ENCODE measurements at places on chromosomes 6 and 20. TPM values are rescaled to one million over a fixed set of nuclear protein-coding genes. Genes with fewer than 3 reads are reported as not detected.

- DNase-seq: no peak
Measured at GRCh38 chr6:29861521-29862255, 34.1 kb downstream of the HLA-G start.

DNA sequence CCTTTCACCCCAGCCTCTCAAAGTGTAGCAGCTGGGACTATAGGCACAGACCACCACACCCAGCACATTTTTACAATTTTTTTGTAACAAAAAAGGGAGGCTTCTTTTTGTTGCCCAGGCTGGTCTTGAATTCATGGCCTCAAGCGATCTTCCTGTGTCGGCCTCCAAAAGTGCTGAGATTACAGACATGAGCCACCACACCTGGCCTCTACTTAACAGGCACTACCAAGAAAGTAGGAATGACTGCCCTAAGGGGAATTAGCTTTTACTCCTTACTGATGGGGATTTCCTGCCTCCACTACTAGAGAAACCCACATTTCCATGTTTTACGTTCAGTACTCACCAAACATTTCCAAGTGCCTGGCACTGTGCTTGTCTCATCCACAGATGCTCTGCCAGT is 109.6 kb downstream of the CARMIL1 start:
- no peak for DNase-seq

- no peak for DNase-seq
Measured at GRCh38 chr6:94269256-94269655, 849.9 kb upstream of the EPHA7 start.

DNA sequence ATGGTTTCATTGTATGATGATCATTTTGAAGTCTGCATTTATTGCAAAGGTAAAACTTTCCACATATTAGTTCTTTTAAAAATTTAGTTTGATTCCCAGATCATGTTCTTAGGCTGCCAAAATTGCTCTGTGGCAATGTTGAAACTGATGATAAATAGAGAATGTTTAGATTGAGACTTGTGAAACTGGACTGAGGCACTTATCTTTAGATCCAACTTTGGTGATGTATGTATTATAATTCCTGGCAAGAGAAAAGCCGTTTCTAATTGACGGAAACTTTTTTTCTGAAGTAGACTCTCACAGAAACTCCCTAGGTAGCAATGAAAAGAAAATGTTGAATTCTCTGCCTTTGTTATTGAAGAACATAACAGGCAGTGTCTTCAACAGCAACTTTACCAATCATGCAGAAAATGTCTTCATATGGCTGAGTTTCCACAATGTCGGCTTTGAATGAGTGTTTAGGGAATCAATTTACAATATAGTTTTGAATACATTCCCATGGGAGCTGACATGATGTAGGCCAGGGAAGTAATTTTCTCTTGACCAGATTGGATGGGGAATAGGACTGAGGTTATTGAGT is 456.2 kb downstream of the CD109 start:
- no peak for DNase-seq

Gene CNKSR3
- 11.1 TPM for total RNA-seq

- DNase-seq: no peak
Measured at GRCh38 chr6:90599151-90599550, 12.3 kb upstream of the MAP3K7 start.

Gene GFRAL
- not detected for total RNA-seq

Gene KIAA1755
- total RNA-seq: 1.1 TPM

DNA sequence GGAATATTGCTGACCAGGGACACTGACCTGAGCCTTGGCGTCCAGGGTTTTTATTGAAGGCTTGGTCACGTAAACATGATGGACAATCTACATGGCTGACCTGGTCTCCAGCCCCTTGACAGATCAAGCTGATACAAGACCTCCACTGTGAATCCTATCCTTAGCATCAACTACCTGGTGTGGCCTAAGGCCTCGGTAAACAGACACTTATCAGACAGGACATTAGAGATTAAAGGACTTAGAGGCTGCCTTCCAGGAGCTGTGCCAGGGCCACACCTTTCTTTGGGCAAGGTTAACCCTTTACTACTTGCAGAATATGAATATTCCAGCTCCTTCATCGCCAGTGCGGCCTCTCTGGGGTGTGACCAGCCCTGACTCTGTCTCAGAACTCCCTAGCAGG is 104.9 kb upstream of the FOXA2 start:
- DNase-seq: no peak

DNA sequence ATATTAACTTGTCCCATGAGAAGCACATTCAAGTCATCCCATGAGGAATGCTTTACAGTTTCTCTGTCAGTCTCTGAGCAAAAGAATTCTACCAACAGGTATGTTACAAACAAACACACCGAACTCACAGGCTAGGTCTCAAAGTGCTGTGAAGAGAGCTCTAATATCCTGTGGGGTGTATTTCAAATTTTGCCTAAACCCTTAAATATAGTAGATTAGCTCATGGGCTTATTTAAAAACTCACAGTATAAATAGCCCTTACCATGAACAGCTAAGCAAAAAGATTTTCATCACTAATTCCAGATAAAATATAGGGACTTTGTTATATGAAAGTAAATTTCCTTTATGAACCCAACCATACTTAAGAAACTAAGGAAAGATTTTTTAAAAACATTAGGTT is 77.8 kb downstream of the FILIP1 start:
- DNase-seq: no peak

Gene SESN1
- total RNA-seq: 24.0 TPM

Data from astrocyte (in vitro differentiated cells and primary cell).